Putamen (tissue), 1 donor: ENCODE measurements at places on chromosomes 5 and 9.

DNA sequence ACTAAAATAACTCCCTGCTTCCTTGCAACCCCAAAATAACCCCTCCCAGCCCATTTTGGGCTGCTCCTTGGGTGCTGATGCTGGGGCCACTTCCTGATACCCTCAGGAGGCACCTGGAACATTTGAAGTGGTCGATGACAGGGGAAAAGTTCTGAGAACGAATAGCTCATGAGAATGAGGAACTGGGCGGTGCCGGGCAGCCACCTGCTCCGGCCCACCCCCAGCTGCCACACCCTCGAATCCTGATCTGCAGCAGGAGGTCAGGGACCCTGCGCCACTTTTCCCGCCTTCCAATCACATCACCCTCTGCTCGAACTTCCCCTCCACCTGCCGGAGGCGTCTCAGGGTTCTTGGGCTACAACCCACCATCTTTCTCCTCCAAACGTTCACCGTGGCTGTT lies 19.7 kb downstream of the HRH2 start:
- no peak for DNase-seq

DNA sequence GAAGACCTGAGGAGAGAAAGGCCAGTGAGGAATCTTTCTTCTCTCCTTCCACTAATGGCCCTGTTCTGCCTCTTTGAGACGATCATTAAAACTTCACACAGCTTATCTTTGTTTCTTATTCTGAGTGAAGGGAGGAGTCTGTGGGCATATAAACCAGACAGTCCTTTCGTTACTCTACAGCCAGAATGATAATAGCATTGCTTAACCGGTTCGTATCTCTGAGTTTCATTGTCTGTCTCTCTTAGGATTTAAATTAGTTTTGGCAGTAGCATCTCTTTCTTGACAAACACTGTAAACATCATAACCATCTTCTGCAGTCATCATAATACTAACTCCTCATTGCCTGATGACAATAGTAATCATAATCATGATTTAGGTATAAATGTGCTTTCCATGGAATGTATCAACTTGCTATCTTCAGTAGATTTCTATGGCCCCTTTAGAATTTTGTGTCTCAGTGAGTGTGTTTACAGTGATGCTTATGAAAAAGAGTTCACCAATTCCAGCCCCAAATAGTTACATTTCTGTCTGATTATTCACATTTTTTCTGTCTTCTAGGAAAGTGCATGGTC lies 618.8 kb upstream of the KLF4 start:
- no peak for DNase-seq

- DNase-seq, result no peak
These were observed 26.9 kb downstream of the TMEFF1 start for GRCh38 chr9:100499866-100500265.

- DNase-seq, result no peak
These were observed 139.2 kb upstream of the SMARCA2 start for GRCh38 chr9:1875921-1876448.

GRCh38 chr5:3186736-3187405 lies 408.8 kb upstream of the IRX1 start:
- DNase-seq, result no peak

DNA sequence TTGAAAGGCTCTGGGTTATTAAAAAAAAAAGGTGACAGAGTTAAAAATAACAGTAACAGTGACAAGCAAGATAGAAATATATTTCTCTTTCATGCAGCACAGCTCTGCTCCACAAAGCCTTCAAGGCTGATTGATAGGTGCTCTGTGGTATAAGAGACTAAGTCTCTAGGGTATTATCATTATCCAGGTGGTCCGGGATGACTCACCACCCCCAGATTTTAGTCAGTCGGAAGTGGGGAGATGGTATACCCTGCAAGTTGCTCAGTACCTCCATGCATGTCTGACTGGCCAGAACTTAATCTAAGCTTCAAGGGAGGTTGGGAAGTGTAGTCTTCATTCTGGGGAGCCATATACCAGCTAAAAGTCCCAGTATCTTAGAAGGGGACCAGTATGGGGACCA lies 76.1 kb downstream of the SLC1A3 start:
- no peak for DNase-seq

DNA sequence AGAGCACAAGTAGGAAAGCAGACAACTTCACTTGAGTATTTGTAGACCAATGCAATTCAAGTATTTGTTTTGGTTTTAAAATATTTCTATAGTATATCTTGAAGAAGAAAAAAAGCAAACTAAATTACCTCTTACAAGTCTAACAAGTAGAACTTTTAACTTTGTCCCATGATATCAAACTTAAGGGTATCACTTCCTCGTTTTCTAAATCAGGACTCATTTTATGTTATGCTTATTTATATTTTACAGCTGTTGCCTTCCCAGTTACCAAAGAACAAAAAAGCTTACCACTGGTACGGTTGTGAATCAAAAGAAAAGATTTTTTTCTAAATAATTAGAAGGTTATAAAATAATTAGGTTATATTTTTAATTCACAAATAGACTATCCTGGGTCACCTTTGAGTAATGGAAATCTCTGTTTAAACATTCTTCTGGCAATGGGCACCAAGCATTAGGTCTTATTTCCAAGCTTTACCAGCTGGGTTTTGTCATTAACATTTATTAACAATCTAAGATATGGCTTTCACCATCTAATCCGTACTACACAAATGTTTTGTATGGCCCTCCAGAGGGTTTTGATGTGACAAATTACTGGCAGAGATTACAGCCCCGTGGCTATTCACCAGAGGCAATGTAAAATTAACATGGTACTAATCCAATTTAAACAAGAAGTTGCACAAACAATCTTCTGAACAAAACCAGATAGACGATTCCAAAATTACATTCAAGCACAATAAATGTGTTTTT lies 63.6 kb downstream of the CEP120 start:
- no peak for DNase-seq

GRCh38 chr9:116181853-116182610 lies 28.4 kb downstream of the PAPPA start:
- DNase-seq, result no peak
